ENCODE measurements at places on chromosomes 13 and 19. TPM values are rescaled to one million over a fixed set of nuclear protein-coding genes. Genes with fewer than 3 reads are reported as not detected.

The IPO5 gene
- total RNA-seq, result 158 TPM

The TSHZ3 gene
- total RNA-seq, result 10.9 TPM

The ZNF709 gene
- 20.5 TPM for total RNA-seq

The OVOL3 gene
- total RNA-seq, result not detected

The ZNF568 gene
- 27.1 TPM for total RNA-seq

DNA sequence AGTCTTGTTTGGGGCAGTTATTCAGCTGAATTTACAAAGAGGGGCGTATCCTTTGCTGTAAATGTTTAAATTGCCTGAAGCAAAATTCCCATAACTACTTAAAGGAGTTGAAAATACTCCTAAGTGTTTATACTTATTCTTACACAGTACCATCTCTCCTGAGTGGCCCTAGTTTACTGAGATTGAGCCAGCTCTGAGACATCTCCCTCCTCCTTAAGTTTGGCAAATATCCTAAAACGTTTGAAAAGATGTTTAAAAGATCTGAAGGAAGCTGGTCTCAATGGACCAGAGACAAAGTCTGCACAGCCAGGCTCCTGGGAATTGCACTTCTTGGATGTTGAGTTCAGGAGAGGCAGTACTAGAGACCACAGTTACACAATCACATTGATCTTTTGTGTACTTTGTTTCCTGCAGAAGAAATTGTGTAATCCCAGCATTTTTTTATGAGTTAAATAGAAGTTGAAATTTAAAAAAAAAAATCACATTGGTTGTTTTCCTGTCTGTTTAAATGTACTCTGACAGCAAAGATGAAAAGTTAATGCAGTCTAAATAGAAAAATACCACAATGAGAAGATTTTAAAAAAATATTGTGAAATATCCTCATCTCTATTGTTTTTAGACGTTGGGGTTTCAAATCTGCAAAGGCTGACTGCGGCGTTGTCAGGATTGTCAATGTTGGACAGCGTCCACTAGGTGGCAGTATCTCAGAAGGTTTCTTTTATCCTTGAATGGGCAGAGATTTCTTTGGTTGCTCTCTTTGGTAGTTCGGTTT is 20.7 kb downstream of the TNFSF11 start:
- no peak overlapping the region for H3K4me3 ChIP-seq
- no peaks in the 10 kb centered on the region for H3K27me3 ChIP-seq
- no peak overlapping the region for H3K27ac ChIP-seq
- peak; percentile 38 for DNase-seq
- no peaks in the 10 kb centered on the region for H3K36me3 ChIP-seq

DNA sequence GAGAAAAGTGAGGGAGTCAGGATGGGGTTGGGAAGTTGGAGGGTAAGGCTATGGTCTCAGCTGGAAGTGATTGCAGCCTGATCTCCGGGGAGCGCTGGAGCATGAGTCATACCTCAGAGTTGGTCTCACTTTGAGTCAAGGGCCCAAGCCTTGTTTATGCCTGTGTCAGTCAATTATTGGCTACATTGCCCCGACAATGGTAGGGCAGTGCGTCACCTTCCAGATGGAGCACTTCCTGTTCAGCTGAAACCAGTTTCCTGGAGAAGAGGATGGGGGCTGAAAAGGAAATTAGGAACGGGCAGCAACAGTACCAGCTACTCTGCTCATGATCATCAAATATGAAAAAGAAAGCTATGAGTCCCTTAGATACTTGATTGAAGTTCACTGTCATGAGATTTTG is 60.4 kb downstream of the ADGRE1 start:
- H3K4me1 ChIP-seq, result no peaks in the 10 kb centered on the region
- DNase-seq, result no peak
- no peak overlapping the region for H3K4me3 ChIP-seq
- no peak overlapping the region for H3K27ac ChIP-seq
- H3K36me3 ChIP-seq, result no peaks in the 10 kb centered on the region
- H3K27me3 ChIP-seq, result no peaks in the 10 kb centered on the region

DNA sequence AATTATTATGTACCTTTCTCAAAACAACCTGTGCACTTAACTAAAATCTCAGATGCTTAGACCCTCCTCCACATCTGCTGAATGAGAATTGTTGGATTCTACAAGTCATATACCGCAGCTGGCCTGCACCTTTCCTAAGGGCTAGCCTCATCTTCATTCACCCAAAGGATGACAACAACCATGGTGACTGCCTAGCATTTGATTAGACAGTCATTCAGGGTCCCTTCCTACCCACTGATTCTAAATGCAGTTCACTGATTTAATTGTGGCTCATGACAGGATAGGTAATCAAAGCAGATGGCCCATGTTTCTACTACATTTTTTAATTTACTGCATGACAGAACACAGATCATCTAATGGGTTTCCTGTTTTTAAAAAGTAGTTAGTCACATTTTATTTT is 551.9 kb upstream of the SLC10A2 start:
- H3K27ac ChIP-seq, result no peak overlapping the region
- DNase-seq, result no peak
- H3K4me1 ChIP-seq, result no peaks in the 10 kb centered on the region

DNA sequence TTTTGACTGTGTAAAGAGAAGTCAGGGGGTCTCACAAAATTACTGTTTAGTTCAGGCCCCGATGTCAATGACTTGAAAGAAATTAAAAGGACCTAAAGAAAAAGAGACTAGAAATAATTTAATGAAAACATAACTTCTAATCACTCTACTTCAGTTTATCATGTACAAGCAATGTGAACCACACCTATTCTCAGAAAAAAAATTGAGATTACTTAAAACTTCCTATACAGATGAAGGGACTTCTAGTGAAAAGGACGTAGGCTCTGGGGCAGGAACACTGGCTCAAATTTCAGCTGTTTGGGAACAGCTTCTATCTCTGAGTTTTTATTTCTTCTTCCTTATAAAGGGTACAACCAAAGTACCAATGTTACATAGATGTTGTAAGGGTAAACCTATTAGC is 38.0 kb downstream of the TPT1 start:
- no peak overlapping the region for H3K4me3 ChIP-seq
- no peak for DNase-seq
- H3K27me3 ChIP-seq, result no peaks in the 10 kb centered on the region

- H3K4me3 ChIP-seq, result no peak overlapping the region
- no peaks in the 10 kb centered on the region for H3K4me1 ChIP-seq
- no peaks in the 10 kb centered on the region for H3K27me3 ChIP-seq
- no peak for DNase-seq
- no peaks in the 10 kb centered on the region for H3K36me3 ChIP-seq
- H3K27ac ChIP-seq, result no peak overlapping the region
These were observed 2358.4 kb downstream of the PCDH9 start for GRCh38 chr13:64871742-64872141.

GRCh38 chr13:43905435-43906031 is 25.8 kb downstream of the LACC1 start:
- H3K36me3 ChIP-seq, result no peaks in the 10 kb centered on the region
- H3K4me1 ChIP-seq, result no peaks in the 10 kb centered on the region
- DNase-seq, result peak; percentile 60
- H3K4me3 ChIP-seq, result no peak overlapping the region

- H3K4me1 ChIP-seq, result peaks cover 2% of the 10 kb centered on the region
- H3K36me3 ChIP-seq, result no peaks in the 10 kb centered on the region
- H3K4me3 ChIP-seq, result no peak overlapping the region
- DNase-seq, result no peak
- no peak overlapping the region for H3K27ac ChIP-seq
These were observed 7.0 kb upstream of the TSC22D1 start for GRCh38 chr13:44583137-44583536.

- H3K4me1 ChIP-seq, result peaks cover 33% of the 10 kb centered on the region
- H3K4me3 ChIP-seq, result no peak overlapping the region
- peak; percentile 57 for DNase-seq
- H3K36me3 ChIP-seq, result peaks cover 9% of the 10 kb centered on the region
These were observed 1.9 kb downstream of the JSRP1 start for GRCh38 chr19:2254064-2254872.

DNA sequence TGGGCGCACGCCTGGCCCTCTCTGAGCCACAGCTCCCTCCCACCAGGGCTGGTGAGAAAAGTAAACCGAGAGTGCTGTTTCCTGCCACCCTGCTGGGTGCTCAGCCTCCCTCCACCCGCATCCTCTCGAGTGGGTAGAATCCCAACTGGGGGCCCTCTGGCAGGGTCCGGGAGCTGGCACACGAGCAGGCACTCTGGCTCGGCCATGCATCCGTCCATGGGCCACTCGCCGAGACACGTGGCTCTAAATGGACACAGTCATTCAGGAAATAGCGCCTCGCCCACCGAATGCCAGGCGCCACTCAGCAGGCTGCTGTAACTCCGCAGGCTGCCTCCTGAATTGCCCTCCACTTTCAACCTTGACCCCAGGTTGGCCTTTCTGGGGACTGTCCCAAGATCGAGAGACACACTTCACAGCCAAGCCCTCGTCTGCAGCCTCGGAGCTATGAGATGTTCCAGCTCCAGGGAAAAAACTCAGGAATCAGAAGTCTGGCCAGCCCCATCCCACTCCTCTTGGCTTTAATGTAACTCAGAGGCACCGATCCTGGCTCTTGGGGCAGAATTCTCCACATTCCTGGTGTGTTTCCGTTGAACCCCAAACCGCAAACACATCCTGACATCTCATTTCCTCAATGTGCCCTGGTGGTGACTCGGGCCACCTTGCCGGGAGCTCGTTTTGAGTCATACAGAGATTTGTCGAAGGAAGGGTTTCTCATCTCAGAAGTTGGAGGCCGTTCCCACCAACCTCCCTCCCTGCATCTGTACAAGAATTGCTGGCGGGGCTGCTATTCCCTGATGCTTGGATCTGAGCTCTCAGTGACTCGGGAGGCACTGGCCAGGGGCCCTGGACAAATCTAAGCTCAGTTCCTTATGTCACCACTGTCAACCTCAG is 14.1 kb downstream of the KLF2 start:
- no peak for DNase-seq
- H3K27me3 ChIP-seq, result peaks cover 2% of the 10 kb centered on the region
- H3K4me3 ChIP-seq, result no peak overlapping the region
- peaks cover 24% of the 10 kb centered on the region for H3K4me1 ChIP-seq
- no peak overlapping the region for H3K27ac ChIP-seq
- H3K36me3 ChIP-seq, result no peaks in the 10 kb centered on the region

- peaks cover 36% of the 10 kb centered on the region for H3K4me1 ChIP-seq
- H3K4me3 ChIP-seq, result peak within 1 kb of the TSS; percentile 43
- H3K27ac ChIP-seq, result no peak within 1 kb of the TSS
- H3K27me3 ChIP-seq, result peaks cover 29% of the 10 kb centered on the region
These were observed at the start of gene SYT5 for GRCh38 chr19:55179606-55180484. Gene SYT5, minus strand, starts transcription at chr19:55180289. Its CDS starts 1,248 bp downstream, at chr19:55179041.

DNA sequence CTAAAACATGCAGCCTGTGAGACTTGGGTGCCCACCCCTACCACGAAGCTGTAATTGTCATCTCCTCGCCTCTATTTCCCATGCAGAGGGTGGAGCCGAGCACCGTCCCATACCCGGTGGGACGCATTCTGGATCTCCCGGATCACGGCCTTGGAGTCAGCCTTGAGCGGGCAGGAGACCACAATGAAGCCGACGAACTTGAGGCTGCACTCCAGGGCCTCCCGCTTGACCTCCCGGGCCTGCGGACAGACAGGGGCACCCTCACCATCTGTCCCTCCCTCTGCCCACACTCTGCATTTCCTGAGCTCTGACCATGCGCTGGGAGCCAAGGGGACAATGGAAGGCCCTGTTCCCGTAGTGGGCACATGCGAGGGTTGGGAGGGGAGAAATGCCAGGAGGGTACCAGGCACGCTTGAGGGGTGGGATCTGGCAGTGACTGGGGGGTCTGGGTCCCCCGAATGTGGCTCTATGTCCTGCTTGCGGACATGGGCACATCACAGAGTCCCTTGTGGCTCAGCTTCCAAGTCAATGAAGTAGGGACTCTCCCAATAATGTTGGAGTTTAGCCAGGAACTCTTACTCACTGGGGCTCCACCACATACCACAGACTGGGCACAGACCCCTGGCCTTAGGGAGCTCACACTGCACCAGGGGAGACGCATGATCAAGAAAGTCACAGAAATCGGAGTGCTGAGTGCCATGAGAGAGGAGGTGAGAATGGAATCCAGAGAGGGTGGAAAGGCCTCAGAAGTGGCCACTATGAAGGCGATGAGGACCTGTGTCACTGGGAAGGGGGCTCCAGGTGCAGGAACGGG is 9.2 kb upstream of the GMIP start:
- H3K4me3 ChIP-seq, result no peak overlapping the region
- no peak for DNase-seq
- H3K27me3 ChIP-seq, result no peaks in the 10 kb centered on the region
- H3K4me1 ChIP-seq, result peaks cover 19% of the 10 kb centered on the region

GRCh38 chr19:45154064-45154827 is 6.5 kb downstream of the NKPD1 start:
- peaks cover 41% of the 10 kb centered on the region for H3K27me3 ChIP-seq
- peak overlapping the region; percentile 12 for H3K4me3 ChIP-seq
- peaks cover 24% of the 10 kb centered on the region for H3K36me3 ChIP-seq
- H3K27ac ChIP-seq, result no peak overlapping the region
- peaks cover 35% of the 10 kb centered on the region for H3K4me1 ChIP-seq

DNA sequence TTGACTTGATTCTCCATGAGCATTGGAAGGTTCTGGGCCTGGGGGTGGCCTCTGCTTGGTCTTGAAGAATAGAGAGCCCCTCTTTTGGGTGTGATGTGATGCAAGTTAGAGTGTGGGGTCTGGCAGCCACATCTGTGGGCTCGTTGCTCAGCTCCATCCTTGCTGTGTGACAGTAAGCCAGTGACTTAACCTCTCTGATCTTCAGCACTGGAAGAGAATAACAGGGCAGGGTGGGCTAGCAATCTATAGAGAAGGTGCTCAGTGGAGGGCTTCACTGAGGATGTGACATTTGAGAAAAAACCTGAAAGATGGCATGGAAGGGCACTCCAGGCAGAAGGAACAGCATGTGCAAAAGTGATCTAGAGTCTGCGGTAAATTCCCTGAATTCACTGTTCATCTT is 28.2 kb downstream of the CELF5 start:
- no peak for DNase-seq
- no peaks in the 10 kb centered on the region for H3K4me1 ChIP-seq
- H3K27ac ChIP-seq, result no peak overlapping the region
- no peak overlapping the region for H3K4me3 ChIP-seq
- H3K36me3 ChIP-seq, result peaks cover 39% of the 10 kb centered on the region

GRCh38 chr13:101967781-101968180 is 434.1 kb downstream of the FGF14 start:
- H3K36me3 ChIP-seq, result no peaks in the 10 kb centered on the region
- no peak for DNase-seq
- H3K4me1 ChIP-seq, result no peaks in the 10 kb centered on the region

GRCh38 chr13:32314271-32315237 is 609 bp downstream of the ZAR1L start:
- no peaks in the 10 kb centered on the region for H3K27me3 ChIP-seq
- peak; percentile 23 for DNase-seq
- peak overlapping the region; percentile 91 for H3K4me3 ChIP-seq
- H3K4me1 ChIP-seq, result peaks cover 14% of the 10 kb centered on the region
- peak overlapping the region; percentile 97 for H3K27ac ChIP-seq

GRCh38 chr13:109700176-109700575 is 86.2 kb downstream of the IRS2 start:
- no peak overlapping the region for H3K4me3 ChIP-seq
- H3K36me3 ChIP-seq, result no peaks in the 10 kb centered on the region
- no peaks in the 10 kb centered on the region for H3K27me3 ChIP-seq
- peak; percentile 42 for DNase-seq
- no peak overlapping the region for H3K27ac ChIP-seq

- no peak for DNase-seq
- H3K4me1 ChIP-seq, result no peaks in the 10 kb centered on the region
- no peaks in the 10 kb centered on the region for H3K27me3 ChIP-seq
- no peak overlapping the region for H3K4me3 ChIP-seq
These were observed 98.4 kb upstream of the STARD13 start for GRCh38 chr13:33383724-33384577.
